Naive B cell (primary cell): ENCODE measurements at places on chromosomes 2 and 18. TPM values are rescaled to one million over a fixed set of nuclear protein-coding genes. Genes with fewer than 3 reads are reported as not detected.

DNA sequence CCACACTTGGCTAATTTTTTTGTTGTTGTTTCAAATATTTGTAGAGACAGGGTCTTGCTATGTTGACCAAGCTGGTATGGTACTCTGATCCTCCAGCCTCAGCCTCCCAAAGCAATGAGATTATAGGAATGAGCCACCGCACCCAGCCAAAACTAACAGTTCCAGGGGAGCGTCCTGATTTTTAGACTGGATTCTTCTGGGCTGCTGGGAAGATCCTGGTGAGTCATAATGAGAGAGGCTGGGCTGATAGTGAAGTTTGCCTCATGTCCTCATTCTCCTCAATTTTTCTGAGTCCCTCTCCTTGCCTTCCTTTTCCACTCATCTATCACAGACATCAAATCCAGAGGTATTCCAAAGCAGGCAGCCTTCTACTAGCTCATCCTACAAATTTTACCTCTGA, 81.3 kb downstream of the VSNL1 start:
- no peaks in the 10 kb centered on the region for H3K36me3 ChIP-seq
- no peak for DNase-seq
- H3K4me3 ChIP-seq = no peak overlapping the region

DNA sequence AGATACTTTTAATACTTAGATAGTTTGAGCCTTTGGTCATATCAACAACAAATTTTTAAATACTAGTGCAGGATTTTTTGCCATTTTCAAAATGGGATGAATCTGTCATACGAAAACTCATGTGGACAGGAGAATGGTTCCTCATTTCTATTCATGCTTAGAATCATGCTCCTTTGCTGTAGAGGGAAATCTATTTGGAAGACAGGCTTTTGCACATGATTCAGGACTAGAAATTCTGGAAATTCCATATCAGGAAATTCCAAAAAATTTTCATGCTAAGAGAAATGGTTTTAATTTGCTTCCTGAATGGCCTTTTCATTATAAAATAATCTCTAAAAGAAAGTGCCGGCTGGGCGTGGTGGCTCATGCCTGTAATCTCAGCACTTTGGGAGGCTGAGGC, 39.3 kb downstream of the MOGAT1 start:
- H3K4me3 ChIP-seq = no peak overlapping the region
- H3K27me3 ChIP-seq = peaks cover 7% of the 10 kb centered on the region
- no peak overlapping the region for H3K27ac ChIP-seq
- DNase-seq = no peak
- no peaks in the 10 kb centered on the region for H3K36me3 ChIP-seq
- peaks cover 19% of the 10 kb centered on the region for H3K4me1 ChIP-seq

IL1R1 gene
- not detected for polyA plus RNA-seq

LIPG gene
- polyA plus RNA-seq = not detected

- no peak overlapping the region for H3K4me3 ChIP-seq
- no peaks in the 10 kb centered on the region for H3K27me3 ChIP-seq
- DNase-seq = no peak
- no peak overlapping the region for H3K27ac ChIP-seq
- H3K36me3 ChIP-seq = peaks cover 49% of the 10 kb centered on the region
- peaks cover 11% of the 10 kb centered on the region for H3K4me1 ChIP-seq
These were observed 65.9 kb downstream of the AP1S3 start for GRCh38 chr2:223771475-223771874.

DNA sequence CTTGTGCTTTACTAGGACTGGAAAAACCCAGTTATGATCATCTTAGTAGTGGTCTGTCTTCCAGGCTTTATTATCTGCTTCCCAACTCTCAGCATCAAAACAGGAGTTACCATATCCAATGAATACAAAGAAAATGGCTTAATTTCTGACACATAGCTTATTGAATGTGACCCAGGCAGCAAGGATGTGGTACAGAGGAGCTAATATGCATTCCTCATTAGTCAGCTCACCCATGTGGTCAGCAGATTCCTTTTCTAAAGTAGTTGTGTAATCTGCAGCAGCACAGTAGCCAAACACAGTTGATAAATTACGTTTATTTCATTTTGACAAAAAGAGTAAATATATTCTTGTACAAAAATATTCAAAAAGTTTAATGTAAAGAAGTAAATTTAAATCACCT, 43.6 kb downstream of the TSPYL6 start:
- no peak for DNase-seq
- H3K4me1 ChIP-seq = peaks cover 4% of the 10 kb centered on the region
- no peak overlapping the region for H3K27ac ChIP-seq
- H3K36me3 ChIP-seq = peaks cover 14% of the 10 kb centered on the region
- no peaks in the 10 kb centered on the region for H3K27me3 ChIP-seq
- H3K4me3 ChIP-seq = no peak overlapping the region

SMCHD1 gene
- polyA plus RNA-seq = 94.7 TPM

- no peaks in the 10 kb centered on the region for H3K4me1 ChIP-seq
- no peak overlapping the region for H3K4me3 ChIP-seq
- H3K27ac ChIP-seq = no peak overlapping the region
- no peak for DNase-seq
- H3K36me3 ChIP-seq = no peaks in the 10 kb centered on the region
- peaks cover 11% of the 10 kb centered on the region for H3K27me3 ChIP-seq
These were observed 17.1 kb upstream of the TTC21B start for GRCh38 chr2:165970663-165971062.

CFC1 gene
- polyA plus RNA-seq = not detected

- no peak overlapping the region for H3K27ac ChIP-seq
- H3K4me1 ChIP-seq = no peaks in the 10 kb centered on the region
- no peaks in the 10 kb centered on the region for H3K27me3 ChIP-seq
- DNase-seq = no peak
- H3K36me3 ChIP-seq = no peaks in the 10 kb centered on the region
- no peak overlapping the region for H3K4me3 ChIP-seq
These were observed 77.8 kb upstream of the DTNA start for GRCh38 chr18:34632321-34632720.

GRCh38 chr2:12928197-12928774, 211.6 kb downstream of the TRIB2 start:
- H3K36me3 ChIP-seq = no peaks in the 10 kb centered on the region
- H3K27ac ChIP-seq = no peak overlapping the region
- peaks cover 16% of the 10 kb centered on the region for H3K27me3 ChIP-seq

GRCh38 chr2:97691166-97691565, 21.7 kb downstream of the C2orf92 start:
- H3K4me3 ChIP-seq = no peak overlapping the region
- no peaks in the 10 kb centered on the region for H3K36me3 ChIP-seq
- no peak for DNase-seq
- peaks cover 4% of the 10 kb centered on the region for H3K27me3 ChIP-seq

DNA sequence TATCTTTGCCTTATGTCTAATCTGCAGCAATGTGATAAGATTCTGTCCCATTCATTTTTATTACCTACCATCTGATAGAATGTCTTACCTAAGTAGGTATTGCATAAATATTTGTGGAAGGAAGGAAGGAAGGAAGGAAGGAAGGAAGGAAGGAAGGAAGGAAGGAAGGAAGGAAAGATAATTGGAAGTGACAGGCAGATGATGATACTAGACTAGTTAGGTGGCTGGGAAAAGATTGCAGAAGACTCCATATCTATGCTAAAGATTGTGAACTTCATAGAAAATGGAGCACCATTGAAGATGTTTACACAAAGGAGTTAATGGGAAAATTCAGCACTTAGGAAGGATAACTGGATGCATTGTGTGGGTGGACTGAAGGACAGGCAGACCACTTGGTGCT, 909.0 kb downstream of the EPHA4 start:
- DNase-seq = no peak
- H3K27ac ChIP-seq = no peak overlapping the region
- H3K4me1 ChIP-seq = no peaks in the 10 kb centered on the region
- no peaks in the 10 kb centered on the region for H3K27me3 ChIP-seq

- DNase-seq = no peak
- H3K27me3 ChIP-seq = no peaks in the 10 kb centered on the region
- H3K36me3 ChIP-seq = no peaks in the 10 kb centered on the region
- peaks cover 4% of the 10 kb centered on the region for H3K4me1 ChIP-seq
These were observed 227.7 kb downstream of the VAPA start for GRCh38 chr18:10141559-10141958.

GNLY gene
- polyA plus RNA-seq = 6.3 TPM

- DNase-seq = no peak
- no peak overlapping the region for H3K4me3 ChIP-seq
- no peak overlapping the region for H3K27ac ChIP-seq
- no peaks in the 10 kb centered on the region for H3K4me1 ChIP-seq
- H3K27me3 ChIP-seq = peaks cover 39% of the 10 kb centered on the region
- H3K36me3 ChIP-seq = no peaks in the 10 kb centered on the region
These were observed 25.5 kb upstream of the ALMS1 start for GRCh38 chr2:73359915-73360697.

DNA sequence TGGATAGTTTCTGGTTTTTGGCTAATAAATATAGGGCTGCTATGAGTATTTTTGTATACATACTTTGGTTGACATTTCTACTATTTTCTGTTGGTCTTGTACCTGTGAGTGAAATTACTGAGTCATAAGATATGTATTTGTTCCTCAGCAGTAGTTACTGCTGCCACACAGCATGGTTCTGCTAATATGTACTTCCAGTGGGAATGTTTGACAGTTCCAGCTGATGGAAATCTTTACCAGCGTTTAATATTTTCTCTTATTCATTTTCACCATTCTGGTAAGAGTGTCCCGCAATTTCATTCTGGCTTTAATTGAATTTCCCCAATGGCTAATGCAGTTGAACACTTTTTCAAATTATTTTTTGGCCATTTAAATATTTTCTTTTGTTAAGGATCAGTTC, 57.9 kb upstream of the IL1R1 start:
- peaks cover 14% of the 10 kb centered on the region for H3K4me1 ChIP-seq
- H3K27me3 ChIP-seq = peaks cover 23% of the 10 kb centered on the region
- no peak overlapping the region for H3K4me3 ChIP-seq
- H3K27ac ChIP-seq = no peak overlapping the region
- DNase-seq = no peak

L3MBTL4 gene
- polyA plus RNA-seq = 2.7 TPM

- DNase-seq = no peak
- H3K27ac ChIP-seq = no peak overlapping the region
- H3K27me3 ChIP-seq = no peaks in the 10 kb centered on the region
- no peaks in the 10 kb centered on the region for H3K4me1 ChIP-seq
- no peaks in the 10 kb centered on the region for H3K36me3 ChIP-seq
These were observed 219.8 kb downstream of the DYSF start for GRCh38 chr2:71672826-71673795.

USP40 gene
- polyA plus RNA-seq = 6.5 TPM

DNA sequence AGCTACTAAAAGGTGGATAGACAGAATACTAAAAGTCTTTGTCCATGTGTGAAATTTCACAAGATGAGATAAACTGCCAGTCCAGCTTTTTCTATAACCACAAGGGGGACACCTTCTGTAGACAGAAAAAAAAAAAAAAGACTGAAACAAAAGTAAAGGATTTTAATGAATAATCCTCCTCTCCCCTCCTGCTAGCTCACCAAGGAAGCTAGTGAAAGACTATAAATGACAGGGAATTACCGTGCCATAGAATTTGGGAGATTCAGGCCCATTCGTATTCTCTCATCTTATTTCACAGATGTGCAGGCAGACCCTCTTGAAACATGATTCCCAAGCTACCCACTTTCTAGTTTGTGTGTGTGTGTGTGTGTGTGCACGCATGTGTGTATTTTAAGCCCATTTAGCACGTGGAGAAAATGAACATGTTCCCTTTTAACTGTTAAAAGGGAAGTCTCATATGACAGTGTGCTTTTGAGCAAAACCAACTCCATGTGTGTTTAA, 36.3 kb upstream of the SLC8A1 start:
- H3K4me3 ChIP-seq = no peak overlapping the region
- peaks cover 10% of the 10 kb centered on the region for H3K4me1 ChIP-seq
- H3K27me3 ChIP-seq = no peaks in the 10 kb centered on the region
- no peak for DNase-seq
- H3K27ac ChIP-seq = no peak overlapping the region

GRCh38 chr18:47485221-47485797, 233.8 kb upstream of the SKOR2 start:
- no peak overlapping the region for H3K27ac ChIP-seq
- DNase-seq = no peak
- peaks cover 44% of the 10 kb centered on the region for H3K27me3 ChIP-seq
